GM23338 (cell line): ENCODE measurements at places on chromosomes 12 and 14. TPM values are rescaled to one million over a fixed set of nuclear protein-coding genes. Genes with fewer than 3 reads are reported as not detected.

DNA sequence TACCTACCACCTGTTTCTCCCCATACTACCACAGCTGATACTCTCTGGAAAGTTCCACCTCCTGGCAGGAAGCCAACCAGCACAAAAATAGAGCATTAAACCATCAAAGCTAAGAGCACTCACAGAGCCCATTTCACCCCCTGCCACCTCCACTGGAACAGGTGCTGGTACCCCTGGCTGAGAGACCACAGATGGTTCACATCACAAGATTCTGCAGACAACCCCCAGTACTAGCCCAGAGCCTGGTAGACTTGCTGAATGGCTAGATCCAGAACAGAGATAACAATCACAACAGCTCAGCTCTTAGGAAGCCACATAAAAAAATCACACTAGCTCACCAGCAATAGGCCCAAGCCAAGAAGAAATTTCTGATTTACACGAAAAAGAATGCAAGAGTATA is 855.2 kb downstream of the FSCB start:
- no peak for DNase-seq
- H3K27me3 ChIP-seq: no peaks in the 10 kb centered on the region
- no peak overlapping the region for H3K4me3 ChIP-seq
- no peaks in the 10 kb centered on the region for H3K4me1 ChIP-seq

DNA sequence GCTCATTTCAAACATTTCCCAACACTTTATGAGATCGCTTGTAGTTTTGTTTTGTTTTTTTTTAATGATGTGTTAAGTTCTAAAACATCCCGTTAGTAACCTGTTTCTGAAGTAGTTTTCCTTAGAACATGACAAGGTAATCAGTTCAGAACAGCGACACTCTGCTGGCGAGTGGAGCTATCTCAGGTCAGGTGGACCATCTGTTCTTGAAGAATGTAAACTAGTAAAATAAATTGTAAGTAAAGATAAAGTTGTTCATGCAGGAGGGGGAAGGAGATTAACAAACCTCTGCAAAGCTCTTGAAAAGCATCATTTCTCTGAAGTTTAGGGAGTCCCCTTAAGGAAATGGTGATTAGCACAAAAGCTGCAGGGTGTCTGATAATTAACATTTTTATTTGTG is 71.9 kb upstream of the DACT1 start:
- no peak for DNase-seq
- no peaks in the 10 kb centered on the region for H3K27me3 ChIP-seq
- no peaks in the 10 kb centered on the region for H3K36me3 ChIP-seq
- H3K27ac ChIP-seq: no peak overlapping the region
- H3K4me1 ChIP-seq: 0 out of 2 replicates have a peak, but pooled peaks cover 4% of the 10 kb centered on the region

GRCh38 chr12:7667125-7667524 is 1.4 kb upstream of the APOBEC1 start:
- no peaks in the 10 kb centered on the region for H3K4me1 ChIP-seq
- H3K27me3 ChIP-seq: no peaks in the 10 kb centered on the region
- no peak overlapping the region for H3K4me3 ChIP-seq
- peak; percentile 82 for DNase-seq

GRCh38 chr12:117854339-117855012 is 114.3 kb downstream of the KSR2 start:
- no peak overlapping the region for H3K4me3 ChIP-seq
- H3K36me3 ChIP-seq: no peaks in the 10 kb centered on the region
- no peaks in the 10 kb centered on the region for H3K4me1 ChIP-seq
- no peaks in the 10 kb centered on the region for H3K27me3 ChIP-seq
- H3K27ac ChIP-seq: no peak overlapping the region
- DNase-seq: peak; percentile 89

- DNase-seq: no peak
- H3K27me3 ChIP-seq: peaks cover 21% of the 10 kb centered on the region
- no peak overlapping the region for H3K27ac ChIP-seq
- no peaks in the 10 kb centered on the region for H3K36me3 ChIP-seq
- no peaks in the 10 kb centered on the region for H3K4me1 ChIP-seq
These were observed 17.5 kb downstream of the IQSEC3 start for GRCh38 chr12:84056-84455.

Gene RNASE7
- not detected in 2 replicates for total RNA-seq

Gene AKAP5
- 3.2 and 3.4 TPM in 2 replicates for total RNA-seq
